ENCODE measurements at places on chromosomes 1 and 21. TPM values are rescaled to one million over a fixed set of nuclear protein-coding genes. Genes with fewer than 3 reads are reported as not detected.

The PTGFR gene
- 0.05 TPM for total RNA-seq

The S100A8 gene
- total RNA-seq: 1,254 TPM

The PTPRU gene
- 126 TPM for total RNA-seq

The IQGAP3 gene
- 22.3 TPM for total RNA-seq

The OR2M3 gene
- not detected for total RNA-seq

The IQCC gene
- total RNA-seq: 3.5 TPM

The JAM2 gene
- total RNA-seq: 0.07 TPM

The TMEM269 gene
- total RNA-seq: 0.05 TPM
